ENCODE measurements at places on chromosomes 6 and 20. TPM values are rescaled to one million over a fixed set of nuclear protein-coding genes. Genes with fewer than 3 reads are reported as not detected.

Gene DLK2
- 0.53 TPM for total RNA-seq

Gene GJA10
- total RNA-seq, result not detected

Gene OR2H1
- total RNA-seq, result not detected

Gene HLA-DQA1
- total RNA-seq, result 144 TPM

Gene SPATS1
- 1.8 TPM for total RNA-seq

Gene OSTM1
- total RNA-seq, result 63.8 TPM

Gene OR2B6
- total RNA-seq, result not detected

Gene GSTA3
- total RNA-seq, result 2.1 TPM

Gene SCP2D1
- not detected for total RNA-seq

Gene C6orf163
- total RNA-seq, result 4.2 TPM

Gene HCRTR2
- not detected for total RNA-seq

DNA sequence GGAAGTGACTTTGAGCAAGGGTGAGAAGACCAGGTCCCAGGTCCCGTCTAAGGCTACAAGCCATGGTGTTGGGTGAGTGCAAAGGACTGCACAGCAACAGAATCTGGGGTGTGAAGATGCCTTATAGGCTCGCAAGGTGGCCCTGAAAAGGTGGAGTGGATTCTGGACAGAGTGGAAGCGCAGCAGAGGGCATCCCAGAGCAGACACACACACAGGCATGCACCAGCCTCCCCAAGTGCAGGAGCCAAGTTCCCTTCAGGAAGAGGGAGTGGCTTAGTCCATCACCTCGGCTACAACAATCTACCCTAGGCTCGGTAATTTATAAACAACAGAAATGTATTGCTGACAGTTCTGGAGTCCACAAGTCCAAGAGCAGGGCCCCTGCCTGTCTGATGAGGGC lies 180.1 kb upstream of the PDE10A start:
- no peak for DNase-seq

- no peak for DNase-seq
Measured at GRCh38 chr6:33440649-33441309, 13.6 kb upstream of the ZBTB9 start.

GRCh38 chr20:1503564-1504227 lies 12.5 kb upstream of the SIRPB2 start:
- DNase-seq, result peak; percentile 76

DNA sequence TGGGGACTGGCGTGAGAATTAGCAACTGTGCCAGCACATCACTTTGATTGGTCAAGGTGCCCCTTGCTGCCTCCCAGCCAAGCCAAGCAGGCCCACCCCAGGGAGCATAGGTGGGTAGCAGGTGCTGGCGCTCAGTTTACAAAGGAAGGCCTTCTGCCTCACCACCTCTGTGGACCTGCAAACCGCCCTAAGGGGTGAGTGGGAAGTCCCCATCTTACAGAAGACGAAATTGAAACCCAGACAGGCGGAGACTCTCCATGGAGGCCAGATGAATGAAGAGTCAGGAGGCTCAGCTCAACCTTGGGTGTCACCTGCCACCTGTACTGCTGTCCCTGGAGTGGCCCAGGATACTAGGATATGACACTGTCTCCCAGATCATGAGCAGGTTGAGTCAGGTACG lies 21.5 kb upstream of the MAS1L start:
- DNase-seq, result no peak

DNA sequence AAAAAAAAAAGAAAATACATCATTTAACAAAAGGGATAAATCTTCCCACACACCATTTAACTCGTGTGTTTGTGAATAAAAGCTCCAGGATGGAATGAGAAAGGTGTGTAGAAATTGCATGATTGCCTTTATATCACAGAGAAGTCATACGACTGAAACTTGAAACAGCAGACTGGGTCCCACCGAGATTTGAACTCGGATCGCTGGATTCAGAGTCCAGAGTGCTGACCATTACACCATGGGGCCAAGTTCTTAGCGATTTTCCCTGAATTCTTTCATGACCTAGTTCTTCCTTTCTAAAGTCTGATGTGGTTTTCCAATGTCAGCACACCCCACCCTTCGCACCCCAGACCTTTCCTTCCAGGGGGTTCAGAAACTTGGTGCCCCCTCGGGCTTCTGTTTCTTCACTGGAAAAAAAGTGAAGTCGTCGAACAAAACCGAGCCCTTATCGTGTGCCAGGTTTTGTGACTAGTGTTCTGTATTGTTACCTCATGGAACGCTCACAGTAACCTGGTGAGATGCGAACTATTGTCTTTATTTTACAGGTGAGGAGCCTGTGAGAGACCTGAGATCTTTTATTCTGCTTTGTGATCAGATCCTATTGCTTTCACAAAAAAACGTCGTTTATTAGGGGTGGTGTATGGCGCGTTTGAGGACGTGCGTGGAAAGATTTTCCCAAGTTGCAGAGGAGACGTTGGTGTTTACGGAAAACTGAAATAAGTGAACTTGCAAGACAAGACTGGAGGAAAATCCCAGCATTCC lies 120.8 kb downstream of the OR2B2 start:
- DNase-seq, result no peak

GRCh38 chr6:118581489-118581959 lies 33.4 kb downstream of the PLN start:
- no peak for DNase-seq

- DNase-seq, result no peak
Measured at GRCh38 chr6:38805127-38805655, 90.1 kb downstream of the DNAH8 start.

GRCh38 chr6:33882154-33882553 lies 78.4 kb upstream of the MLN start:
- DNase-seq, result no peak

DNA sequence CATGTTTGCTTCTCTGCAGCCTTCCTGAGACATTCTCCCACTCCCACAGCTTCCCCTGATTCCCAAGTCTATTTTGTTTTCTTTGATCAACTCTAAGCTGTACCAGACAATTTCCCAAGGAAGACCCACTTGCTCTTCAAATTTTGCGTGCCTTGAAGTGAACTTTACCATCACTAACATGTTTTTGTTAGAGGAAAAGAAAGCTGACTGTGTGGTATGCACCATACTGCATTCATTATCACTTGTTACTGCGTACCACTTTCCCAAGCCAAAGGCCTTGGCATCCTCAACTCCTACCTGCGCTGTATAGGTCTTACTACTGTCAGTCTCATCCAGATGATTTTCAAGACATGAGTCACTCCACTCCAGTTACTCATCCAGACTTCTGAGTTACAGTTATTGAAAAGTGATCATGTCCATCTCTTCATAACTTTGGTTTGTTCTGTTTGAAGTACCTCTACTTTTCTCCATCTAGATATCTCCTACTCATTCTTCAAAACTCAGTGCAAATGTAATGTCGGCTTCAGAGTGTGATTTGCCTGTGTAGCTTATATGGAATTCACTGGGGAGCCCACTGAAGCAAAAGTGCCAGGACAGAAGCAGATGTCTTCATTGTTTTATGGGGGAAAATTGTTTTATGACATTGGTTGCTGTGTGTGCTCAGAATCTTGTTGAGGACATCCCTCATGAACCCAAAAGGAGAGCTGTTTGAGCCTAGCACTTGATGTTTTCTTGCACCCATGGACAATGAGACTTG lies 5.2 kb downstream of the RPS12 start:
- DNase-seq, result no peak

- no peak for DNase-seq
Measured at GRCh38 chr6:36235862-36236261, 34.0 kb upstream of the PNPLA1 start.

DNA sequence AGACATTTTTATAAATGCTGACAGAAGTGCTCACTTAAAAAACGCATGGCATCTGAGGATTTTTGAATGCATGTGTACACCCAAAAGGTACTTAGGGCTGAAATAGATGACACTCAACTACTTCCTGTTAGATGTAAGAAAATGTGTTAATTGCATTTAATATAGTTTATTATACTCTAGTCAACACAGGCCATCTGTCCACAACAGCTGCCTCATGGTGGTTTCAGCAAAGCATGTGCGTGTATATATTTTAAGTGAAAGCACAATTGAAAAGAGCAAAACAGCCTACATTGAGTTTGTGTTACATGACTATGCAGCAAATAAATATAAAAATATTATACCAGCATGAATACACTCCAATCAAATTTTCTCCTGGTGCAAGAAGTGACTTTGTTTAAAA lies 1233.0 kb upstream of the EYS start:
- no peak for DNase-seq

DNA sequence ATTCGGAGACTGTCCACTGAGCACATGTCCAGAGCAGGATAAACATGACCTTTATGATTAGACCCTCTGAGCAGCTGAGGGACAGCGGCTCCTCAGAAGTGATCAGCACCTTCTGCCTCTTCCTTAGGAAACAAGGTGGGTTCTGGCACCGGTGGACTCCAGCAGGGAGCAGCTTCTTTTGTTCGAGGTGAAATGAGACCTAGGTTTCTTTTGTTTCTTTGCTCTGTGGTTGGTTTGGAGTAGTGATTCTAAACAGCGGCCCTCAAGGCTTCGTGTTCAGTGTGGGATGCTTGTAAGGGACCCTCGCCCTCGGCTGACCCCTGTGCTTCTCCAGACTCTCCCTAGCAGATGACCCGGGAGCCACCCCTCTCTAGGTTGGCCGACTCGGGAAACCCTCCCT lies 14.6 kb upstream of the FRMD1 start:
- peak; percentile 14 for DNase-seq

DNA sequence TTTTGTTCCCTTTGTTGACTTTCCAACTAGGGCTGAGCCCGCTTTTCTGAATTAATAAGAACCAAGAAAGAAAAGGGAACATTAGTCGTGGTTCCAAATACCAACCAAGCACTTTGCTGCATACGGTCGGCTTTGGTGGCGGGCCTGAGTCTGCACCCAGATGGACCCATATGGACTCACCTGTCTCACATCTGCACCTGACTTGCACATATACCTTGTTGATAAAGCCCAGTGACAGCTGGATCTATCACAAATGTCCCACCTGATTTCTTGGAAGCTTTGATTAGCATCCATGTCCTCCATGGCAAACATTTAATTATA lies 39.0 kb downstream of the TPD52L1 start:
- no peak for DNase-seq

DNA sequence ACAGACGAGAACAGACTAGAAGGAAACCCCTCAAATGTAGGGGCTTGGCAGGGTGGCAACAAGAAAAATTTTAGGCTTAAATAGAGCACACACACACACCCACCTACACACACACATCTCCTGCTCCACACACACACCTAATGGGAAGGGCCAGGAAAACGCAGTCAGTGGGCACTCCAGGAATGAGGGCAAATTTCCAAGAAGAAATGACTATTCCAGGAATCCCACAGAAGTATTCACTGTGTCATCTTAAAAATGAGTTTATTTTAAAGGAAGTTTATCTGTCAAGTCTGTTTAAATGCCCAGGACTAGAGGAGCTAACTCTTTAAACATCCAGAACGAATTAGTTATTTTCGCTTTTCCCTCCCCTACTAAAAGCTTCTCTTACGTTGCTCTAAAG lies 13.0 kb downstream of the ALDH8A1 start:
- DNase-seq, result no peak

GRCh38 chr6:142566628-142567396 lies 265.0 kb downstream of the ADGRG6 start:
- DNase-seq, result no peak

DNA sequence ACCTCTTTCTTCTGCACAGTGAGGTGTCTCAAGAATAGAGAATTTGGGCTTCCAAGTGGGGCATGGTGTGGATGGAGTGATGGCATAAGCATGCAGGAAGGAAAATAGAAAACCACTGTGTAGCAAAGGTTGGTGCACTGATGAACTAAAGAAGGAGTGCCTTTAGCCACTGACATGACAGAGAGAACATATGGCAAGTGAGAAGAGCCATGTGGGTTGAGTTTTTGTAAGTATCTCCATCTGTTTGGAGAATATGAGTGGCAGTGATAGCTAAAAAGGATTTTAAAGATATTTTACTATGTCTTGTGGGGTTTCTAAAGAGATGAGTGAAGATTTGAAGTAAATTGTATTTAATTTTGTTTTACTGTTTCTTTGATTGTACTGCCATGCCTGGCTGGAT lies 160.5 kb upstream of the GRIK2 start:
- DNase-seq, result no peak

GRCh38 chr6:39560915-39561314 lies 164.3 kb downstream of the KIF6 start:
- DNase-seq, result no peak

DNA sequence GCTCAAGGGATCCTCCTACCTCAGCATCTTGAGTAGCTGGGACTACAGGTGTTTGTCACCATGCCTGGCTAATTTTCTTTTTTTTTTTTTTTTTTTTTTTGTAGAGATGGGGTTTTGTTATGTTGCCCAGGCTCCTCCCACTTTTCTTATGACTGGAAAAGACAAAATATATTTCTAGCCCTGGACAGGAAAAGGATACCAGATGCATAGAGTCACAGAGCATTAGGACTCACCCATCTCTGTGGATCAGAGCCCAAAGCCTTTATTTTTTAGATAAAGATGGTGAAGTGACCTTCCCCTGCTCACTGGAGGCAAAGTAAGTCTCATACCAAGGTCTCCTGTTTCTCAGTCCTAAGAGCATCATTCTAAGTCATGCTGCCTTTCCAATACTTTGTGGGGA lies 3.4 kb downstream of the TRIM10 start:
- no peak for DNase-seq

DNA sequence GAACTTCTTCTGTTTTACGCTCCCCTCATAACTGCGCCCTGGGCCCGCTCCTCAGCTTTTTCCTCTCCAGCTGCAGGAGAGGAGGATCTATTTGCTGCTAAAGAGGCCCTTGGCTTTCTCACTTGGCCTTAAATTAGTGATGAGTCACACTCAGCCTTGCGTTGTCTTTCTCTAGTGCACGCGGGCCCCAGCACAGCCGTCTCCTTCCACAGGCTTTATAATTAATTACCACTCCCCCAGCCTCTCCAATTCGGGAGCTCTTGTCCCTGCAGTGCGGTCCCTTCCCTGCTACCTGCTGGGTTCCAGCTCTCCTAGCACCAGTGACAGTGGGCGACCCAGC lies 25.2 kb downstream of the PACSIN1 start:
- DNase-seq, result no peak

DNA sequence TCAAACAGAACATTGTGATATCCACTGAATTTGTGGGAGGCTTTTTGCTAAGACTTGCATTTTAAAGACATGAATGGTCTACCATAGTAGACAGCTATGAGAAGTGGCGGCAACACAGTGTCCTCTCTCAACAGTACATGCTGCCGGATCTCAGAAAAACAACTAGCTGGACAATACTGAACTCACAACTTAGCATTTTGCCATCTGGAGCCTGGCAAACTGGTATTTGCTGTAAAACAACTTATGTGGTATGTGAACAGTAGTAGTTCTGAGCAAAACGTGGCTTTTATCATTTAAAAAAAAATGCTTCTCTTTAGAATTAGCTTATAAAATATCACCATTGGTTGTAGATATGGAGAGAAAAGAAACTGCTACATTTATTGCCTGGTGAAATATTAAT lies 3.3 kb upstream of the PXDC1 start:
- no peak for DNase-seq

- DNase-seq, result no peak
Measured at GRCh38 chr6:78554341-78554740, 313.0 kb upstream of the IRAK1BP1 start.

GRCh38 chr6:13664703-13665352 lies 46.8 kb downstream of the RANBP9 start:
- no peak for DNase-seq

DNA sequence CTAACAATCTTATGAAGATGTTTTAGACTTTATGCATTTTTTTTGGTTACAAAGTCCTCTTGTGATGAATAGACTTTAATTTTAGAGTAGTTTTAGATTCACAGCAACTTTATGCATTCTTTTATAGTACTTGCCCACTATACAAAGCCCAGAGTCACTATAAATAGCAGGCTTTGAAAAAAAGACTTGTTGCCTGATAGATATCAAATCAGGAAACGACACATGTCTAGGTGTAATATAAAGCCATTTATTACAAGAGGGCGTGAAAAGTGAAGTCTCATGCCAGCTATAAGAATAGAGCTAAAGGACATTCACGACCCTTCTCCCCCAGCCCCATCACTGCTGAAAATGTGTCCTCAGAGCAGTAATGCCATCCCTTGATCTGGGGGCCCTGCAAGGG lies 78.0 kb upstream of the MRPS10 start:
- DNase-seq, result no peak
